Stimulated activated CD4-positive, alpha-beta T cell treated with anti-CD3 and anti-CD28 coated beads, Interleukin-1b, Interleukin-23, amount 100 ng/mL, for 1 hour (primary cell): ENCODE measurements at places on chromosomes 7 and 10.

DNA sequence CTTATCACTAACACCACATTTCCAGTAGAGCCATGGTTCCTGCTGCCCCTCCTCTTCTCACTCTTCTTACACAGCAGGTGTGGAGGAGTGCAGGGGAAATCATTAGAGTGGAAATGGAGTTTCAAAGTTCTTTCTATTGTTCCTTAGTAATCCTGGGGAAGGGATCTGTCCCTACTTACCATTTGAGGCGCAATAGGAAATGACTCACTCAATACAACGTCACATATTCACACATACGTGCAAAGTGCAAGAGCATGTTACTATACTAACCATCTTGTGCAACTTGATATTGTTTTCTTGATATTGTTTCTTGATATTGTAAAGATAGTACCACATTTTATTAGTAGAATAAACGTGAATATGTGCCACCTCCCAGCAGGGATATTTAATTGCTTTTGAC lies 1010.2 kb downstream of the DNAJB9 start:
- DNase-seq = no peak

DNA sequence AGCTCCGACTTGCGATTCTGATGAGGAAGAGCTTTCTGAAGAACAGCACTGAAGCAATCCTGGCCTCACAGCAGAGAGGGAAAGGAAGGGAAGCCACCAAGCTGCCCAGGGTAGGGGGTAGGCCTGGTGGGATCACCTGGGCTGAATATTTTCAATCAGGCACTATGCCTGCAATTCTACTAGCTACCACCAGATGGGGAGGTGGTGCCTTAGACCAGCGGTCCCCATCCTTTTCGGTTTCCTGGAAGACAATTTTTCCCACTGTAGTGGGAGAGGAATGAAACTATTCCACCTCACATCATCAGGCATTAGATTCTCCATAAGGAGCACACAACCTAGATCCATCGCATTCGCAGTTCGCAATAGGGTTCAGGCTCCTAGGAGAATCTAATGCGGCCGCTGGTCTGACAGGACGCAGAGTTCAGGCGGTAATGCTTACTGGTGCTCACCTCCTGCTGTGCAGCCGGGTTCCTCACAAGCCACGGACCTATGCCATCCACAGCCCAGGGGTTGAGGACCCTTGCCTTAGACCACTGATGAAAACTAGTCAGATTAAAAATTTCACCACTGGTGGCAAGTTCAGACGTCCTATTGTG lies 2.7 kb downstream of the LRRC20 start:
- no peak for DNase-seq

- DNase-seq = no peak
Measured at GRCh38 chr10:43653746-43654145, 5.1 kb upstream of the ZNF32 start.

GRCh38 chr10:15333909-15334649 lies 37.0 kb downstream of the FAM171A1 start:
- no peak for DNase-seq

- DNase-seq = no peak
Measured at GRCh38 chr7:15016766-15017165, 114.2 kb upstream of the DGKB start.

DNA sequence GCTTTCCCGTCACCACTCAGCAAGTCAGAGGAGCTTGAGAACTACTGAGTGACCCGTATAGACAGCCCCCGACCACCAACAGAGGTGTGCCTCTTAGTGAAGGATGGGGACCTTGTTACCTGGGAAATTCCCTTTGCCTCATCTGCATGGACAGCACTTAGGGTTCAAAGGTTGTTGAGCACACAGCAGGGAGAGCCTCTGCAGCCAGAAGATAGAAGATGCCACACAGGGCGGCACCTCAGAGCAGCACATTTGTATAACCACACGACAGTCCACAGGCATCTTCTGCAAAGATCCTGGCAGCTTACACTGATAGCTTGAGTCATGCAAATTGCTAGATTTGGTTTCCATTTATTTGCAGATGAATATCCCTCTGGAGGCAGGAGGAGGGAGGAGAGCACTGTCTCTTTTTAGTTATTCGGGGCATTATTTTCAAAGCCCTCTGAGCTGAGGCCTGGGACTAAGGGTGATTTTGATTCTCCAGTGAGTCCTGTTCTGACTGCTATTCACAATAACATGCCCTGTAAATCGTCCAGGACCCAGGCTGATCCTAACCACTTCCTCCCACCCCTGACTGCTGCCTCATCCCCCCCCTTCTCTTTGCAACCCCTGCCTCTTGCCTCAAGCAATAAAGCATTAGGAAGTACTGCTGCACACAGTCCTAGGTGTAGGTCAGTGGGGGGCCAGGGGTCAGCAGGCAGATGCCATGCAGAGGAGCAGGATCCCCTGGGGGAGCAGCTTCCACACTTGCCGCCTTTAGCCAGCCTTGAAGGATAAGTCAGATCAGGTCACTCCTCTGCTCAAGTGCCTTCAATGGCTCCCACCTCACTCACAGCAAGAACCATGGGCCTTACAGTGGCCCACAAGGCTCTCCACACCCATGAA lies 24.6 kb upstream of the INMT start:
- DNase-seq = no peak
